ENCODE measurements at places on chromosomes 12 and 14.

- no peak for DNase-seq
Observed at GRCh38 chr14:66507181-66507721, 696 bp upstream of the GPHN start.

- DNase-seq: no peak
Observed at GRCh38 chr12:67439611-67440010, 170.5 kb downstream of the CAND1 start.

DNA sequence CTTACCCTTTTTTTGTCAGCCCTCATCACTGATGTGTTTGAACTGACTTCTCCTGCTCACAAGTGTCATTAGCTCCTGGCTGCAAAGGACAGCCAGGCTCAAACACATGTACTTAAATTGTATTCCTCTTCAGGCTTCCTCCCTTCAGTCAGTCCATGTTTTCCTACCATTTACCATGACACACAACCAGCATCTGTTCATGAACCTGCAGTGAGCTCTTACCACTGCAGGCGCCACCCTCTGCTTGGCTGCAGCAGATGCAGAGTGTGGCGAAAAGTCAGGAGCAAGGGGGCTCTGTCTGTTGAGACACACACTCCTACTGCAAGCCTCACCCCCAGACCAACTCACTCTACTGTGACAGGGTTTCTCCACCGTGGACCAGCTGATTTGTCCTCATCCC, 70.2 kb downstream of the TSPAN11 start:
- no peak for DNase-seq

DNA sequence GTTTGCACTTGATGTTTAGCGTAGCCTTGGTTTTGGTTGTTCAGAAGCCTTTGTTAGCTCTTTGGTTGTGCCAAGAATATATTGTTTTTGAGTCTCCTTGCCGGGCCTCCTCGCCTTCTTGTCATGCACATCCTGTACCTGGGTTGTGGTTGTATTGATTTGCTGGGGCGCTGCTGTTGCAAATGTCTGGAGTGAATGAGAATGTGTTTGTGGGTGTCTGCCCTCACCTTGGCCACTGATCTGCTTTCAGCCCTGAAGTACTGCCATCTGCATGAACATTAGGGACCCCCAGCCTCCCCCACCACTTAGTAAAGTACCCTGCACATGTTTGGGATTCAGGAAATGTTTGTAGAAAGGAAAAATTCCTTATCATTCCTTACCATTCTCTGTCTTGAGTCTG, 16.5 kb downstream of the PRKCH start:
- no peak for DNase-seq

- DNase-seq: no peak
Observed at GRCh38 chr12:10068644-10069043, 30.1 kb downstream of the CLEC1A start.

DNA sequence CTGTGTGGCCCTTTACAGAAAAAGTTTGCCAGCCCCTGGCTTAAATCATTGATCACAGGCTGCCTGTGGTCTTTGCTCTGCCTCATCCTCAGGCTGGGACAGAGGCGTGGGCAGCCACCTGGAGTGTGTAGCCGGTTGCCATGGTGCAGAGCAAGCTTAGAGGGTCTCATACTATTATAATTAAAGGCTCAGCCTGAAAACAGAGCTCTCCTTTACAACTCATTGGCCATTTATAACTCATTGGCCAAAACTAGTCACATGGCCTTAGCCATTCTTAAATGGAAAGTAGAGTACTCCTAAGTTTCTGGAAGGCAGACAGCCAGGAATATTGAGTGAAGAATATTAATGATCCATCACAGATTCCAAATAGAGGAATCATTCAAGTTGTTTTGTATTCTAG, 3.0 kb downstream of the HSP90B1 start:
- no peak for DNase-seq

DNA sequence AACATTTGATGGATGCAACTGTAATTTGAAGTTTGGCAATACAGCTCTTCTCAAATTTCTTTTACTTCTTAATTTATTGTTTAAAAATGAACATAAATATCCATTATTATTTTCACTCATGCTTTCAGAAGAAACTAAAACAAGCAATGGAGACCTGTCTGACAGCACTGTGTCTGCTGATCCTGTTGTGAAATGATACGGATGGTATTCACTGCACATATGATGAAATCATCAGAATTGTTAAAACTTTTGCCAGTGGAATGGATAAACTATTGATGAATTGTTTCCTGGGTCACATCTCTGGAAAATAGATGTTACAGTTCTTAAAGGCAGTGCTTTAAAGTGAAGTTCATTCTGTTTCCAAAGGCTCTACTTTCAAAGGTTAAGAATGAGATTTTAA, 59.2 kb downstream of the WASHC4 start:
- DNase-seq: no peak

- DNase-seq: no peak
Observed at GRCh38 chr14:99733211-99733539, 49.1 kb downstream of the CYP46A1 start.

- DNase-seq: no peak
Observed at GRCh38 chr14:61153914-61154545, 127.1 kb downstream of the TMEM30B start.

GRCh38 chr12:131390412-131391334, 320.2 kb upstream of the SFSWAP start:
- no peak for DNase-seq

DNA sequence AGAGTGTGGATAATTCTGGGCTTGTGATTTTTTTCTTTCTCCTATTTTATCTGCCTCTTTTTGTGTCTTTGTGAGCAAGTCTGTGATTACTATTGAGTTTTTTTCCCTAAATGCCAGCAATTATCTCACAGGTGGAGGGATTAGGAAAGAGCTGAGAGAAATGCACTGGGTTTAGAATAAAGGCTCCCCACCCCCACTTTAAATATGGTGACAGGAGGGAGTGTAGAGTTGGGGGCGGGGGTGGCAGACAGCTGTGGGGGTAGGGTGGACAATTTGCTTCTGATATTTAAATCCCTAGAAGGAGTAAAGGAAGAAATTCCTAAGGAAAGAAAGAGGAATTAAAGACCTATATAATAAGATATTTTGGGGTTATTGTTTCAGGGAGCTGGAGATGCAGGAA, 145.9 kb downstream of the NRXN3 start:
- no peak for DNase-seq

GRCh38 chr12:93698307-93699092, 21.3 kb downstream of the CRADD start:
- no peak for DNase-seq

GRCh38 chr14:24106672-24107271, 7.8 kb upstream of the DCAF11 start:
- no peak for DNase-seq

DNA sequence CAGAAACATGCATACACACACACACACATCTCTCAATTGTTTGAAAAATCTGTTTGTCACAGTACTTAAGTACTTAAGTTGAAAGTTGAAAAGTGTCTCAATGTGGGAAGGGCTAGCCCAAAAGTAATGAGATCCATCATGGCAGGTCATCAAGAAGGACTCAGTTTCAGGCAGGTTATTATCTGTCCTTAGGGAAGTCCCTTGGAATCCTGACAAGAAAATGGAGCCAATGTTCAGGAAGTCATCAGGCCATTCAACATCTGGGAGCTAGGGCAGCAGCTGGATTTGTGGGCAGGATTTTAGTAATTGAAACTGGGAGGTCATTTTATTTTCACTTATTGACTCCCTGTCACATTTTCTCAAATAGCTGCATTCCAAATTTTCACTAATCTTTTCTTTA, 56.0 kb downstream of the MSRB3 start:
- no peak for DNase-seq

DNA sequence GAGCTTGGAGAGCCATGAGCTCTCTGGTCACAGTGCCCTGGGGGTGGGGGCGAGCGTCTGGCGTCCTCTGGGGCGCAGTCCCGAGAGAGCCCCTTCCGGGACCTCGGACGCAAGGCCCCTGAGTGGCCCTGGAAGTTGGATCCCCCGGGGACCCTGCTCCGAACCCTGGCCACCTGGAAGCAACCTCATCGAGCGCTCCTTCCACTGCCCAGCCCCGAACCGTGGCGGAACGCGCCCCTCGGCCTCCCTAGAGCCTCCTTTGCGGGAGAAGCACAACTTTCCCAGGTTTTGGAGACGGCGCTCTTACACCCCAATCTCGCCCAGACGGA, 1.2 kb downstream of the NOS1 start:
- no peak for DNase-seq

DNA sequence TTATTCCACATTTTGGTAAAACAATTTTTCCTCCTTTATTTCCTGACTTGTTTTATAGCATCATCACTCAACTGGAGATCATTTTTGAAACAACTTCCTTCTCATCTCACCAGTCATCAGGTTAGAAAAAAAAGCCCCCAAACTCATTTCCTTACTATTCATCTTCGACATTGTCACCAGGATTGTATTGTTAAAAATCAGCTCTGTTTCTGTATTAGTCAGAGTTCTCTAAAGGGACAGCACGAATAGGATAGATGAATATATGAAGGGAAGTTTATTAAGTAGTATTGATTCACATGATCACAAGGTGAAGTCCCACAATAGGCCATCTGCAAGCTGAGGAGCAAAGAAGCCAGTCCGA, 392.6 kb downstream of the FUT8 start:
- DNase-seq: no peak

GRCh38 chr12:100289038-100289437, 22.1 kb downstream of the SCYL2 start:
- no peak for DNase-seq

DNA sequence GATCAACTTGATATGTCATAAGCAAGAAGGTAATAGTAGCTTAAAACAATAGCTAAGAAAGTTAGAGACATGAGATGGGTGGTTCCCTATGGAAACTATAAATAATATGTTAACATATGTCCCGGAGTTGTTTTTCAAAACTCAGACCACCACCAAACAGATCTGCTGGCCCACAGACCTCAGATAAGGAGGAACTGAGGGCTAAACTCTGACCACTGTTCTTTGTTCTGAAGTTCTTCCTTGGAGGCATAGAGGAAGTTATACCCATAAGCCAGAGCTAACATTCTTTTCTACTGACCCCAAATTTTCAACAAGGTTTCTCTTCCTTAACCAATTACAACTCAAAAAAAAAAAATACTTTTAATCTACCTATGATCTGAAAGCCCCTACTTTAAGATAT, 156.1 kb upstream of the FSCB start:
- no peak for DNase-seq

DNA sequence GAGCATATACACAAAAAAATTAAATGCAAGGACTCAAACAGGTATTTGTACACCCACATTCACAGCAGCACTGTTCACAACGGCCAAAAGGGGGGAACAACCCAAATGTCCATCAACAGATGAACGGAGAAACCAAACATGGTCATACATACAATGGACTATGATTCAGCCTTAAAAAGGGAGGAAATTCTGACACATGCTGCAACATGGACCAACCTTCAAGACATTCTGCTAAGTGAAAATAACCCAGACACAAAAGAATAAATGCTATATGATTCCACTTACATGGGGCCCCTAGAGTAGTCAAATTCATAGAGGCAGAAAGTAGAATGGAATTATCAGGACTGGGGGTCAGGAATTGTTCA, 29.5 kb downstream of the ACTN1 start:
- DNase-seq: no peak

GRCh38 chr12:30016540-30017055, 232.9 kb upstream of the TMTC1 start:
- no peak for DNase-seq

DNA sequence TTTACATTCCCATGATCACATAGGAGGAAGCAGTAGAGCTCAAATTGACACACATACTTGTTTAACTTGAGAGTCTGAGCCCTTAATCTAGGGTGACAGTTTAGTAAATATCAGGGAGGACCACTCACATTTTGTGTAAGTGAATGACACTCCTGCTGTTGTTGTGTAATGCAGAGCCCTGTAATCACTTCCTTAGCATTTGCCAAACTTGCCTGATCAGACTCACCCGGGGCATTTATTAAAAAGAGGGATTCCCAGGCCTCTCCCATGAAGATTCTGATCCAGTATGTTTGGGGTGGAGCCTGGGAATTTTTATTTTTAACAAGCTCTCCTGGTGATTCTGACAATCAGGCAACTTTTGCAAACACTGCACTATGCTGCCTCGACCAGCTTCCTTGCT, 119.6 kb downstream of the NUAK1 start:
- no peak for DNase-seq

- no peak for DNase-seq
Observed at GRCh38 chr12:88756153-88756552, 175.9 kb upstream of the KITLG start.

GRCh38 chr14:56125772-56126636, 7.8 kb downstream of the PELI2 start:
- DNase-seq: no peak

DNA sequence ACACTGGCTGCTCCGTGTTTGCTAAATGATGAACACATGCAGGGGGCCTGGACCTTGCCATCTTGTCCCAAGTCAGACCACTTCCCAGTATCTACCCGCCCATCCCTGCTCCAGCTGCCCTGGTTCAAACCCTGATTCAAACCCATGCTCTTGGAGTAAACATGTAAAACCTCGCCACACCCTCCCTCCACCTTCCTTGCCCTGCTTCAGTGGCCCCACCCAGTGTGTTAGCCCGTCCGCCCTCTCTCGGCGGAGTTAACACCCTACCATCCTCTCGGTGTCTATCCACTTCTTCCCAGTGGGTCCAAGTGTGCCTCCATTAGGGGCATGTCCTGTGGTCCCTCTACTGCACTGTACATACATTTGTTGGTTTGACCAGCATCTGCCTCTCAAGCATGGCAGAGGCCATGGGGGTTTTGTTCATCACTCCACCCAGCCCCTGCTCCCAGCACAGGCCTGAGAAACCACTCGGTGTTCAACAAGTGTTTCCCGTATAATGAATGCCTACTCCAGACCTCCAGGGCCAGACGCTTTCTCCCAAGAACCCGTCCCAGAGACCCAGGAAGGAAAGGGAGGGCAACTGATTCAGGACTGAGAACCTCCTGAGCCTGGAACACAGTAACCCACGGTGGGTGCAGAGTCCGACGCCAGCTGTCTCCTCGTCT, 37.1 kb downstream of the P2RX4 start:
- no peak for DNase-seq

DNA sequence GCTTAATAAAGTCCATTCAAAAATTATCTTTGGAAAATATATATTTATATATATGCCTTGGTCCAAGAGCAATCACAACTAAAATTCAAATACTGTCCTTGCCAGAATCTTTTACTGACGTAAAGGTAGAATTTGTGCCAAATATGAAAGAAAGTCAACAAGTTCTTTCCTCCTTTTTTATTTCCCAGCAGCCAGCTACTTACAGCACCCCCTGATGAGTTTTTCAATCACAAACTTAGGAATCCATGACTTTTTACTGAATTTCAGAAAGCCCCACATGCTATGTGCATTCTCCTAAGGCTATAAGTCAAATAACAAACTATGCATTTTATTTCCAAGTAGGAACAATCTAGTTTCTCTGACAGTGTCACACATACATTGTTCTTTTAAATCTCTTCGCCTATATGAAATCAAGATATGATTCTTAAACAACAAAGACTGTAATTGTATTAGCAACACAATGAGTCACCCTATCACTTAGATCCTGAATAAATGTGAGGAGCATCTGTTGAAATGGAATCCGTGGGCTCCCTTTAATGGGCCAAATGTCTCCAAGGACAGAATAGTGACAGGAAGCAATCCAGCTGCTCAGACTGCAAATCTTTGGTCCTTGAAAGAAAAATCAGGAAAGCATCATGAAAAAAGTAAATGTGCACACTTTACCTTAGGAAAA, 271.4 kb downstream of the DUSP6 start:
- DNase-seq: no peak

GRCh38 chr12:89411846-89412245, 59.5 kb upstream of the DUSP6 start:
- no peak for DNase-seq
